NCI-H526 (cell line): ENCODE measurements at places on chromosomes 12 and 14.

- no peak for DNase-seq
These were observed 71.2 kb downstream of the BORCS5 start for GRCh38 chr12:12428047-12428446.

- DNase-seq, result no peak
These were observed 1.5 kb downstream of the TCL1A start for GRCh38 chr14:95712398-95712797.

DNA sequence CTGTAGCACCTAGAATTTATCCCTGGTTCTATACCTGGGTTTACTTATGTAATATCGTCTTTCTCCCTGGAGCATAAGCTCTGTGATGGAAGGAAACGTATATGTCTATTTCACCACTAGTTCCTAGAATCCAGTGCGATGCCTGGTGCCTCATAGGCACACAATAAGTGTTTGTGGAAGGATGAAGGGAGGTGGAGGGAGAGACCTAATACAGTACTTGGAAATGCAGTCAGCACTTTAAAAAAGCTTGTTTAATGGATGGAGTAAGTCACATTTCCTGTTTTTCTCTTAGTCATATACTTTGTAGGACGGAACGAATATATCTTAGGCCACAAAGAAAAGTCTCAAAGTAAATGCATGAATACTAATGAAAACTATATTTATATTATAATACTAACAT is 186.5 kb upstream of the HMGA2 start:
- no peak for DNase-seq

DNA sequence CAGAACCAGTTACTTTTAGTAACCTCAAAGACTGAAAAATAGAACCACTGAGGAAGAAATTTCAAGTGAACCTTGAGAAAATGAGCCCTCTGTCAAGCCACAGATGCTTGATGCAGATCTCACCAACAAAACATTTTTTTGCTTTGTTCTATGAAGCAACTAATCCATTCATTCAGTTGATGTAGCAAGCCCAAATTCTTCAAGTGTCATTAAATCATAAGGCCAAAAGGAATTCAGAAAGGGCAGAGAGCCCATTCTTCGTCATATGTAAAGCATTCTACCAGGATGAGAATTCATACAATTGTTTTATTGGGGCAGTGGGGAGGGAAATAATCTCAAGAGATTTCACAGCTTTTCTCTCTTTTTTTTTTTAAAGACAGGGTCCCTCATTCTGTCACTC is 218.0 kb upstream of the RGS6 start:
- no peak for DNase-seq

- no peak for DNase-seq
These were observed 233.7 kb downstream of the MON2 start for GRCh38 chr12:62700091-62700880.

- DNase-seq, result no peak
These were observed 80.8 kb downstream of the MNAT1 start for GRCh38 chr14:60815371-60815770.

GRCh38 chr14:75217508-75218206 is 41.2 kb upstream of the TMED10 start:
- DNase-seq, result no peak

GRCh38 chr12:111298582-111299436 is 70.1 kb downstream of the PHETA1 start:
- peak; percentile 70 for DNase-seq

- DNase-seq, result no peak
These were observed 467.1 kb downstream of the ATP23 start for GRCh38 chr12:58408516-58408915.

DNA sequence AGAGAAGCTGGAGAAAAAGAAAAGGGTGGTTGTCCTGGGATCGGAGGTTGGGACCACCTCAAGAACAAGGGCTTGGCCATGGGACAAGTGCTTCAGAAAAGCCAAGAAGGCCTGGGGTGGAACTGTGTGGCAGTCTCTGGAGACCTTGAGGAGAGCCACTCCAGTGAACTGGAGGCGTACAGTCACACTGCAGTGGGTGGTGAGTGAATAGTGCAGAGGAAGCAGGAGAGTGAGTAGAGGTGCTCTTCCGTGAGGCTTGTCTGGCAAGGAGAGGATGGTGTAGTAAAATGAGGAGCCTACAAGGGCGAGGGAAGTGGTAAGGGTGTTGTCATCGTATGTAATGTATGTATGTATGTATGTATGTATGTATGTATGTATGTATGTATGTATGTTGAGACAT is 20.9 kb downstream of the RASSF3 start:
- DNase-seq, result no peak

DNA sequence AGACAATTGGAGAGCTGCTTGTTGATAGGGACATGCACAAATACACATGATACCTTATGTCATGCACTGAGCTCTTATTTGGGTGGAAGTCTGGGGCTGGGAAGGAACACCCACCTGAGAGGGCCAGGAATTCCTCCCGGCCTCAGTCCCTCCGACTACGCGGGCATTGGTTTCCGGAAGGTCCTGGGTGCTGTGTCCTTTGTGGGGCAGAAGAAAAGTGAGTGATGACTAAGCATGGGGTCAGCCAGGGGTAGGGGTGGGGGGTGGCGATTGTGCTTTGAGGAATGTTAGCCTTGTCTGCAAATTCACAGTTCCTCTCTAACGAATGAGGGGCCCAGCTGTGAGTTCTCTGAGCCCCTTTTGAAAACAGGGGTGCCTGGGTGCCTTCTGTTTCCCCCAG is 798 bp downstream of the CELA1 start:
- no peak for DNase-seq

DNA sequence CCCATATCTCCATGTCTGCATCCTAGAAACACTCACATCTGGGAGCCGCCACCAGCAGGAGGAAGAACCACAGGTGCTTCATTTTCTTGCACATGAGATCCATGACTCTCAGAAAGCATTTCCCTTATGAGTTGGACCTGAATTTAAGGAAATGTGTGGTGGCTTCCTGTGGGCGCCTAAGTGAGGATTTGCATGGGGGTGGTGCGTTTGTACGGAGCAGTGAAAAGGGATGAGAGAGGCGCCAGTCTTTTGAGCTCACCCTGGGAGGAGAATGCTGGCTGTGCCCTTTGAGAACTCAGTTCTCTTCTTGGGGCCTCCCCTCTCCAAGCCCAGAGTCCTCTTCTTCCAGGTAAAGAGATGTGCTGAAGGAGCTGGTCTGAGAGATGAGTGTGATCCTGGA is 895.7 kb downstream of the TMEM121 start:
- DNase-seq, result peak; percentile 16

- DNase-seq, result no peak
These were observed 13.6 kb upstream of the GPR68 start for GRCh38 chr14:91258011-91258618.

GRCh38 chr12:47837190-47838171 is 17.8 kb upstream of the HDAC7 start:
- peak; percentile 57 for DNase-seq

- DNase-seq, result no peak
These were observed 274.6 kb downstream of the BTG1 start for GRCh38 chr12:91870872-91871707.
